Stimulated activated CD4-positive, alpha-beta T cell treated with anti-CD3 and anti-CD28 coated beads, TNF-alpha, amount 100 ng/mL, for 48 hours (primary cell): ENCODE measurements at places on chromosomes 5 and 9.

- no peak for DNase-seq
Observed at GRCh38 chr5:91118354-91118753, 264.8 kb downstream of the ARRDC3 start.

- no peak for DNase-seq
Observed at GRCh38 chr5:67875601-67876000, 340.0 kb upstream of the PIK3R1 start.

- no peak for DNase-seq
Observed at GRCh38 chr5:159459951-159460538, 129.8 kb upstream of the IL12B start.

- DNase-seq, result no peak
Observed at GRCh38 chr9:137313956-137314560, 12.0 kb upstream of the NRARP start.

GRCh38 chr5:8864053-8864452, 681.8 kb downstream of the SEMA5A start:
- no peak for DNase-seq

- DNase-seq, result no peak
Observed at GRCh38 chr5:58127255-58128220, 332.3 kb downstream of the PLK2 start.

GRCh38 chr5:125302577-125302976, 556.1 kb upstream of the ZNF608 start:
- no peak for DNase-seq
